ENCODE measurements at places on chromosomes 16 and 17.

- no peak for DNase-seq
Measured at GRCh38 chr17:31074772-31075555, 19.8 kb upstream of the NF1 start.

GRCh38 chr17:3900646-3901045, 7.8 kb upstream of the CAMKK1 start:
- no peak for DNase-seq

DNA sequence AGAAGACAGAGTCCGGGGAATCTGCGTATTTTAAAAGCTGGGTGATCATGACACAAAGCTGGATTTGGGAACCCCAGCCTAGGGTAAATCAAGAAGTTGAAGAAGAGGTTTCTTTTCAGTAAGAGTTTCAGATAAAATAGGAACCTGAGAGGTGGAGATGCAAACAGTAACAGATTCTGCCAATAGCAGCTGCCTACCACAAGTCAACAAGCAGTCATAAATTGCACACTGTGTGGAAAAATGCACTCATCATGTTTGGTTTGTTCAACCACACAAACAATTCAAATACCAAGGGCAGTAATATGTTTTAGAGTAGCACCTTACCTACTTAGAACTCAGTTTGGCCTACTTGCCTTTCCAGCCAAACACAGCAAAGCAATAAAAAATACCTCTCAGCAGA, 14.0 kb downstream of the MYO1D start:
- DNase-seq: no peak

GRCh38 chr17:33689725-33690124, 396.6 kb upstream of the ASIC2 start:
- no peak for DNase-seq

DNA sequence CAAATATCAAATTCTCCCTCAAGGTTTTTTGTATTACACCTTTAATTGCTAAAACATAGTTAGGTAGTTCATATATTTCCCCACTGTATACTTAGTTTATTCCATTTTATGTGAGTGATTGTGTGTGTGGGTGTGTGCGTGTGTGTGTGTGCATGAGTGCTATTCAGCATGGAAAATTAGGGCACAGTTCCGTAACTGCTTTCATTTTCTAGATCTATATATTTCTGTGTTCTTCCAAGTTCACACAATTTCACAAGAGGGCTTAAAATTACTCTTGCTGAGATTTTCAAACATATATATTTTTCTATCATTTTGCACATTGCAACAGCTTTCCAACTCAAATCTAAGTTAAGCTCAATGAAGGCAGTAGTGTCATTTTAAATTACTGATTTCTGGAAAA, 782.9 kb upstream of the SOX9 start:
- no peak for DNase-seq

GRCh38 chr16:82456683-82457082, 170.1 kb upstream of the CDH13 start:
- DNase-seq: peak; percentile 1

DNA sequence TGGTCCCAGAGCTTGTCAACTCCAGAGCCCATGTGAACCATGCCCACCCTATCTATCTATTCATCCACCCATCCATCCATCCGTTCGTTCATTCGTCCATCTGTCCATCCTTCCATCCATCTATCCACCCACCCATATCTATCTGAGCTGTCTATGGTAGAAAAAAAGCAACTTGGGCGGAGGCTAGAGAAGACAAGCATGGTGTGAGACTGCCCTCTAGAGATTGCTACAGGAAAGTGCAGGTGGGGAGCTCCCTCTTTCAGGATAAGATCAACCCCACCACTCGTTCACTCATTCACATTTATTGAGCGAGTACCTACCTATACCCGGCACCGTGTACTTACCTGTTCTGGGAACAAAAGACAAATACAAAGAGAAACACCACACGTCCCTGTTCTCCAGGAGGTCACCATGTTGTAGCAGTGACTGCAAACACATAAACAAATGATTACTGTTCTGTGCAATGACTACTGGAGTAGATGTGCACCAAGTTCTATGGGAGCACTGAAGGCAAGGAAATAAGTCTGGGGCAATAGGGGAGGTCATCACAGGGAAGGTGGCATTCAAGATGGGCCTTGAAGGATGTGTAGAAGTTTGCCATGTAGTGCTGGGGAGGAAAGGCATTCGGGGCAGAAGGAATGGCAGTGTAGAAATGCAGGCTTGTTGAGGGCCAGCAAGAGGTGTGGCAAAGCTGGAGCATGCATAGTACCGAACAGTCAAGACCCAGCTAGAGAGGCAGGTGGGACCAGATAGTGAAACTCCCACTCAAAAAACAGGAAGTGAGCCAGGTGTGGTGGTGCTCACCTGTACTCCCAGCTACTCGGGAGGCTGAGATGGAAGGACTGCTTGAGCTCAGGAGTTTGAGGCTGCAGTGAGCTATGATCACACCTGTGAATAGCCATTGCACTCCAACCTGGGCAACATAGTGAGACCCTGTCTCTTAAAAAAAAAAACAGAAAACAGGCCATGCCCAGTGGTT, 13.4 kb upstream of the ATP5MC1 start:
- peak; percentile 35 for DNase-seq

DNA sequence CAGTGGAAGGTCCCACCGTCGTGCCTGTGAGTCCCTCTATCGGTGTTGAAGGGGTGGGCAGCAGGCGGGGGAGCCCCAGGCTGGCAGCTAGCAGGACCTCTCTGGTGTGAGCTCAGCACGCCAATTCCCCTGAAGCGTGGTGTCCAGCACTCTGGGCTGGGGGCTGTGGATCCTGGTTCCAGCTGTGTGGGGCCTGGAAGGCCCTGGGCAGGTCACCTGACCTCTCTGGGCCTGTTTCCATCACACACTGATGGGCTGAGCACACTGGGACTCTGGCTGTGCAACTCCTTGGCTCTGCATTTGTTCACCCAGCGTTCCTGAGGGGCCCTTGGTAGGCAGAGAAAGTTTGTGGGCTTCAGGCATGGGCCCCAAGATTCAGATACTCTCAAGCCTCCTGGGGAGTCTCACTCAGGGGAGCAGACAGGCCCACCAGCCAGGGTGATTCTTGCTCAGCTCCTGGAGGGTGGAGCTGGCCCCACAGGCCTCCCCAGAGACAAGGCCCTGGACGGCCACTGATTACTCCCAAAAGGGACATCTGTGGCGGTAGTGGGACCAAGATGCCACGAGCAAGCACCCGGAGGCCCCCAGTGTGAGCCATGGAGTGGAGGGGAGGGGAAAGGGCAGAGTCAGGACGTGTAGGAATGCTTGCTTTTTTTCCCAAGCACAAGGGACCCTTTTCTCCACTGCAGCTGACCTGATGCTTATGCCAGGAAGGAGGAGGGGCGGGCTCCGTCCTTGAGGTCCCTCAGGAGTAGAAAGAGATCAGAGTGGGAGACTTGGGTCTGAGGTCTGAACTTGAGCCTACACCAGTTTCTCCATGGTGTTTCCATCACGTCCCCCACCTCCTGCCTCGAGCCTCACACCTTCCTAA, 8.5 kb downstream of the SCGB1C2 start:
- DNase-seq: no peak

DNA sequence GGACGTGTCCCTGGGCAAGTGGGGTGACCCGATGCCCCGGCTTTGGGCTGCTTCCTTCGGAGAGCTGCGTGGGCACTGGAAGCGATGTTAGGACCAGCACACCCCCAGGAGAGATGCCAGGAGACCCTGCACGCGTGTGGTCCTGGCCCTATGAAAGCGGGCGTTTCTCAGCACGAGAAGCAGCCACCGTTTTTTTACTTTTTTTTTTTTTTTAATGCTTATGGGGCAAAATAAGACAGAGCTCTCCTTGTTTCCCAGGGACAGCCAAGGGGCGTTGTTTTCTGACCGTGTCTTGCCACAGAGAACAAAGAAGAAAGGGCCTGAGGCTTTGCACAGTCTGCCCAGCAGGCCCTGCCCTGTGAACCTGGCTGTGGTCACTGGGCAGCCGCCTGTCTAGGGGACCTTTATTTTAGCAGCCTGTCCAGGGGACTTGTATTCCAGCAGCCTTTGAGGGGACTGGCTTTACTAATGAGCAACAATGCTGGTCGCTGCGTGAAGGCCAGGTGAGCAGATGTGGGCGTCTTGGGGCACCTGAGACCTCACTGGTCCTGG, 996 bp downstream of the SLC25A10 start:
- no peak for DNase-seq
